ENCODE measurements at places on chromosomes 4 and X.

DNA sequence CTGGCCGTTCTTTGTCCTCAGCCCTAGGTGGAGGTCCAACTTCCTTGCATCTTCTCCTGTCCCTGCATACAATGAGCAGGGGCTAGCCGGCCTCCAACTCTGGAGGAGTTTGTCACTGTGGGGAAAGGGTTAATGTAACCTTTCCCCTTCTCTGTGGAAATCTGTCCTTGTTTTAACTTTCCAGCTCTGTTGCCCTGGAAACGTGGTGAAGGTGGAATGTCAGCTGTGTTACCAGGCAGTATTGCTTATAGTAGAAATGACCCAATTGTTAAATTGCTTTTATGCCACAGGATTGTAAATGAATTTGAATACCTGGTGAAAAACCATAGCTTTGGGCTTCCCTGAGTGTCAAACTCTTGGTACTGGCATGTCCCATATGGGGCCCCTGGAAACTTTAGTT, 131.6 kb upstream of the SCML1 start:
- DNase-seq: no peak

DNA sequence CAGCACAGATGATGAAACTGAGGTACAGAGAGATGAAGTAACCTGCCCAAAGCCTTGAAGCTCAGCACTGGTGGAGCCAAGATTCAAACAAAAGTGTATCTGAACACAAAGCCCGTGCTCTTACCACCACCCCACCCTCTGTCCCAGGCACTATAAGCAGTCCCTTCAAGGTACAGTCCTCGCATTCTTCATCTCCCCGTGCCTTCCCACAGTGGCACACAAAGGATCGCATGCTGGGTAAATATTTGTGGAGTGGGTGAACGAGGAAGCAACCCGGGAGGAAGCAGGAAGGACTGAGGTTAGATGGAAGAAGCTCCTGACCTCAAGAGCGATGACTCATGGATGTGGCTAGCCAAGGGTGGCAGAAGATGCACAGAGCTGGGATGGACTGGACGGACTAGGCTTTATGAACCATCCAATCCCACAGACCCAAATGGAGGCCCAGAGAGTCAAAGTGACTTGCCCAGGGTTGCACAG, 18.4 kb downstream of the IQSEC2 start:
- DNase-seq: no peak

DNA sequence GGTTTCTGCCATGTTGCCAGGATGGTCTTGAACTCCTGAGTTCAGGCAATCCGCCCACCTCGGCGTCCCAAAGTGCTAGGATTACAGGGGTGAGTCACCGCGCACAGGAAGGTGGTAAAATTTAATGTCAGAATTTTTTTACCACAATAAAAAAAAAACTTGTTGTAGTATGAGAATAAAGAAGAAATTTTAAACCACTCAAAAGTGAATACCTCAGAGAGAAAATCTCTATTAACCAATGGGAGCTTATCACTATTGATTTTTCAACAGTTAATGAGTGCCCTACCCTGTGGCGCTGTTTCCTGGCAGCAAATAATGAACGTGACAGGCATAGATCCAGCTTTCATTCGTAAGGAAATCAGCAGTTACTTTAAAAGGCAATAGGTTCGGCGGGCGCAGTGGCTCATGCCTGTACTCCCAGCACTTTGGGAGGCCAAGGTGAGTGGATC, 32.7 kb upstream of the SLC25A4 start:
- DNase-seq: no peak

- no peak for DNase-seq
Measured at GRCh38 chrX:8848911-8849310, 47.7 kb upstream of the FAM9A start.

DNA sequence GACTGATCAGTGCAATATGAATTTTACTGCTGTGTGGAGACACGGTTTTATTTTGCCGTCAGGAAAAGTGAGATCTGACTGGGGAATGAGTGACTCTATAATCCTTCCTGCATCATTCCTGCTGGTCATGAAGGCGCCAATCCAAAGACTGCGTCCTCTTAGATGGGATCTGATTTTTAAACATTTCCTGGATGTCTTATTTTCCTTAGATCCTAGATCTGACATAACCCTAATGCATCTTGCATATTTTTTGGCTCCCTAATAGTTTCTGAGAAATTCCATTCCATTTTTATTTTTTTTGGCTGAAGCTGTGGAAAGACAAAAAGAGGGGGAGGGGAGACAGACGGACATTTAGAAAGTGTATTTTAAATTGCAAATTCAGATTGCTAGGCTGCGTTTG, 454.9 kb upstream of the FAT1 start:
- DNase-seq: no peak

DNA sequence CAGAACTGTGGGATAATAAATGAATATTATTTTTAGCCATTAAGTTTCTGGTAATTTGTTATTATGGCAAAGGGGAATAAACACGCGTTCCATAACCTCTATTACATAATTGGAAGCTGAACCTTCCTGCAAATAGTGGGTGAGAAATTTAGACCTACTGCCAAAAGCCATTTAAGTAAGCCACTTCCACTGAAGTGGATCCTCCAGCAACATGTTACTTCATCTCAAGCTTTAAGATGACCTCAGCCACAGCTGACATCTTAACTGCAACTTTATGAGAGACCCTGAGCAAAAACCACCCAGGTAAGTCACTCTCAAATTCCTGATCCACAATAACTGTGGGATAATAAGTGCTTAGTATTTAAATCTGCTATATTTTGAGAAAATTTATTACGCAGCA, 1048.6 kb downstream of the FAM133A start:
- no peak for DNase-seq

- DNase-seq: no peak
Measured at GRCh38 chrX:123920105-123920785, 41.3 kb upstream of the STAG2 start.

DNA sequence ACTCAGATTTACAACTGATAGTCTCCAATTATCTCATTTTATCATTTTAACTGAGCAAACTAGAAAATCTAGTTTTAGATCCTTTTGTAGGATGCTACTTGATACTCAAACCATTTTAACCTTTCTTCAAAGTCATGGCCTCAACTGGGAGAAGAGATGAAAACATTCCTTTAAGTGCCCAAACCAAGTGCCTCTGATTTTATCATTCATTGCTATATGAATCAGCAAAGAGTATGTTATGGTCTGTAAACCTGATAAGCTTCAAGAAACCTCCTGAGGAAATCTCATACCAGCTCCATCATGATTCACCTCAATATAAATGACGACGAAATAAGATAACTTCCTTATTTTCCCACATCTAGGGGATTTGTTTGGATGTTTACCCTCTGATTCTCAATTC, 119.9 kb downstream of the FAM13A start:
- DNase-seq: no peak

- DNase-seq: no peak
Measured at GRCh38 chr4:136713140-136713539, 819.2 kb downstream of the PCDH18 start.

- DNase-seq: no peak
Measured at GRCh38 chr4:9988933-9989332, 32.4 kb downstream of the SLC2A9 start.

GRCh38 chr4:182845618-182846017, 71.6 kb downstream of the DCTD start:
- no peak for DNase-seq

DNA sequence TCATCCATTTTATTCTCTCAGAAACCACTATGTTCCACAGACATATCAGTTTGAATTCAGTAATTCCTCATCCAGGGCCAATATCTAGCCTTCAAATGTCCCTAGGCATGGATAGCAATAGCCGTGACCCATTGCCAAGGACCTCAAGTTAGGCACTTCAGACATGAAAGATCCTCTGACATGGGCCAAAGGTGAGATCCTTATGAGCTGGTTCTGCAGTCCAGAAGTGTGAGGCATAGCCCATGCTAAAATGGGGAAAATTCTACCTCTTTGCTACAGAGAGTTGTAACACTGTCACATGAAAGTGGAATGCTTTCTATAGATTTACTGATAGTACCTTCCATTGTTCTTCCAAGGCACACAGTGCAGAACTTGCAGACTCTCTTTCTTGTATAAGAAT, 349.7 kb upstream of the GALNT7 start:
- DNase-seq: no peak

DNA sequence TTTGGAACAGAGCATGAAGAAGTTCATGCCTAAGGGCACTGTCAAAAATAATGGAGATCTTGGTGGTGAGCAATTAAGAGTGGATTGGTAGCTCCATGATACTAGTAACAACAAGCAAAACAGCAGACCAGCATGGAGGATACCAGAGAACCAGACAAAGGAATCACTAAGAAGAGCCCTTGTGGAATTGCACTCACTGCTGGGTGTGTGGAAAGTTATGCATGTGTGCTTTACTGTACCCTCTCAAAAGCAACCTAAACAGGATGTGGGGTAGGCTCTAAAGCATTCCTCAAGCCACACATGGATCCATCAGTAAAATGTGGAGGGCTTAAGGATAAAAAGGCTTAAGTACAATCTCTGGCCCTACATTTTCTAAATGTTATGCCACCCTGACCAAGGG, 69.5 kb downstream of the AR start:
- no peak for DNase-seq

DNA sequence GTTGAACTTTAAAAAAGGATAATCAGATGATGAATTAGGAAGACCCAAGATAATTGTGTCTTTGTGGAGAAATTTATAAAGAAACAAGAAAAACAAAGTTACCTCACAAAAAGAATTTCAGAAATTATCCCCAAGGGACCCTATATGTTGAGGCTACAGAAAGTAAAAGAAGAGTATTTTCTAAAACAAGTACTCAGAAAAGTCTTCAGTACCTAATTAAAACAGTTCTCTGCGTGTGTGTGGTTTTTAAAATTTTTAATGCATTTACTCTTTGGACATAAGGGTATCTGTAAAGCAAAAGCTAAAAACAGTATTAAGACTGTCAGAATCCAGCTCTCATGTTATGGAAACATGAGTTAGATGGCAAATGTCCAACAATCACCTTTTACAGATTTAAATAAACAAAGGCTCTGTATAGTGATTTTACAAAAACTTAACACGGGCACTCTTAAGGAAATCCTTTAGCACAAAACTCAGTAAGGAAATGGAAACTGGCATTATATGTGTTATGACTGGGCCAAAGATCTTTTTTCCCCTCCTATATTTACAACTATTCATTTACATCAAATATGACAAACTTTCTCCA, 187.5 kb downstream of the NSUN7 start:
- no peak for DNase-seq

GRCh38 chr4:118732591-118733330, 47.6 kb downstream of the METTL14 start:
- DNase-seq: no peak

DNA sequence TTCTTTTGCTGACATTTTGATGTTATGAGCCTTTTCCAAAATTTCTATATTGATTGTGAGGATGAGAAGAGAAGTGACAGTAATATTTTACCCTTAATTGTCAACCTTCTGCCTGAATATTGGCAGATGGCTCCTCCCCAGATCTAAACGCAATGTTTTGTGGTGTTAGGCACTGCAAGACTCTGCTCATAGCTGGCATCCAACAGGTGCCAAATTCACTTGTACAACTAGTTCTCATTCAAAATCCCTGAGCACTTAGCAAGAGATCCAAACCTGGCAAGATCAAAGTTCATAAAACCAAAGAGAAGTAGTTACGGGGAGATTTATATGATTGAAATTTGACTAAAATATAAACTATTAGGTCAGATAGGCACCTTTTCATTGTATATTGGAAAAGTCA, 901.7 kb upstream of the INTU start:
- DNase-seq: no peak

DNA sequence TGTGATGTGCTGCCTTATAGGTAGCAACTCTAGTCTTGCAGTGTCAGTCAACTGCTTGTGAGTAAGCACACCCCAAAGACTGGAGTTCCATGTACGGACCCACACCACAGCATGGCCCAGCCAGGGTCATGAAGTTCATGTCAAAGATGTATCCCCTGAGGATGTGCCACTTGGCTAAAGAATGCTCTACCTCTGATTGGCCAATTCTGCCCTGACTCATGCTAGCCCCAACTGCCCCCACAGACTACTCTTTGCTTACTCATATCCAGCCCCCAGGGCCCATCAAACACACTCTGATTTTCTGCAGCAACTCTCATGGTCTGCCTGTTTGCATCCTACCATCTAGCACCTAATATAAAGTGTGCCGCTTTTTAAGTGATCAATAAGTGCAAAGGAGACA, 62.5 kb downstream of the CHRDL1 start:
- DNase-seq: no peak

DNA sequence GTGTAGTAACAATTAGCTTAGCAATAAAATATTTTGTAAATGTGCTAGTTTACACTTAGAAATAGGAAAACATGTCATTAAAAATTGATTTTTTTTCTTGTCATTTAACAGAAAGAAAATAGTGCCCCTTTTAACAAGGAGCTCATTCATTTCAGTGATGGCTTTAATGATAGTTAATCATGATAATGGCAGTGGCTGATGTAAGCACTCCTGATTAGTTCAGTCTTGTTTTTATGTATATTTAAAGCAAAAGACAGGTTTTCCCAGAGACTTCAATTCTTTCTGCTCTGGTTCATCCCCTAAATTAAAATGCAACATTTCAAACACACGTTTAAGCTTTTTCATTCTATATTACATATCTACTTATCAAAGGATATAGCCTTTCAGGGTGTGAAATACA, 1039.5 kb upstream of the PCDH7 start:
- DNase-seq: no peak

- DNase-seq: no peak
Measured at GRCh38 chr4:3343358-3343757, 50.5 kb downstream of the RGS12 start.

DNA sequence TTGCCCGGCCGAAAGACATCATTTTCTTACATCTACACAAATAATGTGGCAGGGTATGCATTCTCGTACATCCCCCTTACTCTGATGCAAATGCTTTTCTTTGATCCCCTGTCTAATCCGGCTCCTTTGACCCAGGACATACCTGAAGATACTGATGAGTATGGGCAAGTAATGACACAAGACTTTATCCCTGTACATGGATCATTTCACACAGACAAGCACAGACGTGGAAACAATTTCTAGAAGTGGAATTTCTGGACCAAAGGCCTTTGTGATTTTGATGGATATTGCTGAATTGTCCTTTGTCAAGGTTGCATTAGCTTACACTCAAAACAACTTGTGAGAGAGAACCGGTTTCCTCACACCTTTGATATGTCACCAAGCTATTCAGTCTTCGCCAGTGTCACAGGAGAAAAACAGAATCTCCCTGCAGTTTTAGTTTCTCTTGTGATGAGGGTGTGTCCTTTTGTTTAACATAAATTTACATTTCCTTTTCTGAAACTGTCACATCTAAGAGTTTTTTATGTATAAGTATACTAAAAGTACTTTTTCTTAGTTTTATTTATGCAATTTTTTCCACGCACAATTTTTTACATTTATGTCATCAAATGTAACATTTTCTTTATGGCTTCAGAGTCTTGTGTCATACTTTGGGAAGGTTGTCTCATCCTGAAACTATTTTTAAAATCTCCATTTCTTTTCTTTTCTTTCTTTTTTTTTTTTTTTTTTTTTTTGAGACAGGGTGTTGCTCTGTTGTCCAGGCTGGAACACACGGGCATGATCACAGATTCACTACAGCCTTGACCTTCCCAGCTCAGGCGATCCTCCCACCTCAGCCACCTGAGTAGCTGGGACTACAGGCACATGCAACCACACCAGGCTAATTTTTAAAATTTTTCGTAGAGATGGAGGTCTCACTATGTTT, 25.2 kb downstream of the RWDD4 start:
- no peak for DNase-seq

All from activated CD4-positive, alpha-beta T cell treated with anti-CD3 and anti-CD28 coated beads for 48 hours (primary cell).